Activated T-cell treated with anti-CD3 and anti-CD28 coated beads for 1 hour (primary cell): ENCODE measurements at places on chromosomes 13 and 19.

DNA sequence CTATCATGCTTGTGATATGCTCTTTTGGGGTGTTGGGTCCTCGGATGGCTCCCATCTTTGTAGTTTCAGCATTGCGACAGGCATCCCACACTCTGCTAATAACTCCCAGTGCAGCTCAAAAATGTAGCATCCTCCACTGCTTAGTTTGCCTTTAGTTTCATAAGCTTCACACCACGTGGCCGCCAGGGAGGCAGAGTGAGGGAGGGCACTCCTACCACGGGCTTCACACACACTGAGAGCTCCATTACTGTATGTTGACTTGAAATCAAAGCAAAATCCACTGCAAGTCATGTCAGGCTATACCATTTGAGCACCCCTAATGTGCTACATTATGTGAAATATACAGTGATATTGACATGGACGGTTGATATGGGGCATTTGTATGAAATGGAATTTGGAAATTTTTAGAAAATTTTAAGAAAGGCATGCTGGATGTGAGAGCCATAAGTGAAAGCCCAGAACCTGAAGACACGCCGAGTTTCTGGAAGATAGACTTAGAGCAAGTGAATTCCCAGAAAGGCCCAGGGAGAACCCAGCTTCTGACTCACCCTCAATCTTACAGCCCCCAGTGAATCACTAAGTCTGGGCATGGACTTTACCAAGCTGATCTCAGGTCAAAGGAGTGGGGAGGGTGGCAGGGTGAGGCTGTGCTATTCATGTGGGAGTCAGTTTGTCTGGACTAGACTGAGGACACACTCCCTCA lies 94.1 kb downstream of the HSPH1 start:
- DNase-seq = no peak

DNA sequence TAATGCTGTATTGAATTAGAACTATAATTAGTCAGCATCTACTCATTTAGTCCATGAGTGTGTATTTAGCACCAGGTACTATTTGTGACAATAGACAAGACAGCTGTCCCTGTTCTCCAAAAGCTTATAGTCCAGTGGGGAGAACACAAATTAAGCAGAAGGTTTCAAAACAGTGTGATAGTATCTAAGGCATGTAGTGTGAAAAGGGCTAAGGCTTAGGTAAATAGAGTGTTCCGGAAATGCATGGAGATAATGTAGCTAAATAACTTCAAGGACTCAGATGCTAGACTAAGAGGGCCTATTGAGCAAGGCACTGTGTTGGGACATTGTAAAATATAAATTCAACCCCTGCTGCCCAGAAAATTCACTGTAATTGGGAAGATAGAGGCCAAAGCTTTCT lies 144.1 kb upstream of the MIR17HG start:
- DNase-seq = no peak

DNA sequence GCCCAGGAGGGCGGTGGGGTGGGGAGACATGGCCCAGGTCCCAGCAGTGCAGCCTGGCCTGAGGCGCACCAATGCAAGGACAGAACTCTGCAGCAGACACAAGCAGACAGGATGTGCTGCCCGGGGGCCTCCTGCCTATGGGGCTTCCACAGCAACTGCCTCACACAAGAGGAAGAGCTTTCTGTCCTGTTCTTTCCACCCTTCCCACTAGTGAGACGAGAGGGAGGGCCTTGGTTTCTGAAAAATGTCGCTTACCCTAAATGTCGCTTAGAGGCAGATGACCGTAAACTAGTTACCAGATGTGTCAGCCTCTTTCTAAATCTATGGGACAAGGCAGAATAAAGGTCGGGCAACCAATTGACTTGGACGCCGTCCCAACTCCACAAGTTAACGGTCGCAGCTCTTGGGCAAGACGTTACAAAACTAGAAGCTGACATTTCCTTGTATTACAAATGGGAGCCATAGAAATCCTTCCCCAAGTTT lies at the start of gene LAIR1:
TSS of gene LAIR1 (minus strand) at position 157 of the 483 bp plus-strand sequence. CDS start at position 30, 127 bp downstream.
- peak; percentile 52 for DNase-seq

DNA sequence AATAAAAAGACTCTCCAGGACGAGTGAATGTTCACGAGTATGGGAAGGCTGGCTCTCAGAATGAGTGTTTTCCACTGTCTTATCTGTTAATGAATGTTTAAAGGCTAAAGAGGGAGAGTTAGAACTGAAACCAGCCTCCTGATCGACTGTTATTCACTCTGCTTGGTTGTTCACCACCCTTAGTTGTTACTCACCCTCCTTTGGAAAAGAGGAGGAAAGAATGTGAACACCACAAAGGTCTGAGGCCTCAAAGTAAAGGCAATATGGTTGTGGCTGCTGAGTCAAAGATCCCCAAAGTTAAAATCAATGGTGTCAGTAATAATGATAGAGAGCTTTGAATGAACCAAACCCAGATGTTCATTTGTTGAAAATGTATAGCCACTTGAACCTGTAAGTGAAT lies 1793.2 kb upstream of the PCDH20 start:
- no peak for DNase-seq

DNA sequence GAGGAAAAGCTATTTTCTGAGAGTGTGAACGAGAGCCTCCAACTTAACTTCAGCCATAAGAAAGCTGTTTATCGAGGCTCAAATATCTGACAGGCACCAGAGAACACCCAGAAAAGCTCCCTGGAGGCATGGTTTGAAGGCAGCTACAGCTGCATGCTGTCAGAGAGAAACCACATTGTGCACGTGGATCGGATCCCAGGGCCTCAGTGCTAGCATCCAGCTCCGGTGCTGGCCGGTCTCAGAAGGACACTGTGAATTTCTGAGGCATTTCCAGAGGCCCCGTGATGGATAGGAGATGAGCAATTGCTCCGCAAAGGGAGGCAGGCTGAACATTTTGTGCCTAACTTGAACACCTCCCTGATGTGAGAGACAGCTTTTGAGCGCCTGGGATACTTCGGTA lies 315.7 kb downstream of the FGF9 start:
- no peak for DNase-seq

DNA sequence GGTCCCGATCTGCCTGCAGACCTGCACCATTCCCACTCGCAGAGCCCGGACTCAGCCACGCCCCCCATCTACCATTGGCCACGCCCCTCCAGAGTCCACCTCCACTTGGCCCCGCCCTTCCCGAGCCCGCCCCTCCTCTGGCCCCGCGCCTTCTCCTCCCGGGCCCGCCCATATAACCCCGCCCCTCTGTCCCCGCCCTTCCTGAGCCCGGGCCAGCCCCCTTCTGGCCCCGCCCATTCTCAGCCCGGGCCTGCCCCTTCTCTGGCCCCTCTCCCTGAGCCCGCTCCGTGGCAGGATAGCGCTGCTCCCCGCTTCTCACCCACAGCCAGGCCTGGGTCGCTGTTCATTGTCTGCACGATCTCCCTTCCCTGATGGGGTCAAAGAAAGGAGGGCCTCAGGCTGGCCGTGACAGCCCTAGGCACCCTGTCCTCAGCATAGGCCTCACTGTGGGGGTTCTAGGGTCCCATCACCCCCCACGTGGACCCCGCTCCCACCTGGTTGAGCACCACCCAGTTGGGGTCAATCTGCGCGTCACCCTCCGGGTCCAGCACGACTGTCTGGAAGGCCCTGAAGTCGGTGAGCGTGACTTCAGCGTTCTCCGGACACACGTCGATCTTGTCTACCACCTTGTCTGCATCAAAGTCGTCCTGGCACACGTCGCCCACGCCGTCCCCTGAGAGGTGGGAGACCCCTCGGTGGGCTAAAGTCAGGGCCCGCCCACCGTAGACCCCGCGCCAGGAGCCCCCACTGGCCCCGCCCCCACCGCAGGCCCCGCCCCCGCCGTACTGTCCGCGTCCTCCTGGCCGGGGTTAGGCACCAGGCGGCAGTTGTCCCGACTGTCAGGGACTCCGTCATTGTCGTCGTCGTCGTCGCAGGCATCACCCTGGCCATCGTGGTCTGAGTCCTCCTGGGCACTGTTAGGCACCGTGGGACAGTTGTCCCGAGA lies 5.7 kb downstream of the COMP start:
- DNase-seq = peak; percentile 60

GRCh38 chr13:46810440-46810839 lies 13.5 kb upstream of the ESD start:
- DNase-seq = no peak

DNA sequence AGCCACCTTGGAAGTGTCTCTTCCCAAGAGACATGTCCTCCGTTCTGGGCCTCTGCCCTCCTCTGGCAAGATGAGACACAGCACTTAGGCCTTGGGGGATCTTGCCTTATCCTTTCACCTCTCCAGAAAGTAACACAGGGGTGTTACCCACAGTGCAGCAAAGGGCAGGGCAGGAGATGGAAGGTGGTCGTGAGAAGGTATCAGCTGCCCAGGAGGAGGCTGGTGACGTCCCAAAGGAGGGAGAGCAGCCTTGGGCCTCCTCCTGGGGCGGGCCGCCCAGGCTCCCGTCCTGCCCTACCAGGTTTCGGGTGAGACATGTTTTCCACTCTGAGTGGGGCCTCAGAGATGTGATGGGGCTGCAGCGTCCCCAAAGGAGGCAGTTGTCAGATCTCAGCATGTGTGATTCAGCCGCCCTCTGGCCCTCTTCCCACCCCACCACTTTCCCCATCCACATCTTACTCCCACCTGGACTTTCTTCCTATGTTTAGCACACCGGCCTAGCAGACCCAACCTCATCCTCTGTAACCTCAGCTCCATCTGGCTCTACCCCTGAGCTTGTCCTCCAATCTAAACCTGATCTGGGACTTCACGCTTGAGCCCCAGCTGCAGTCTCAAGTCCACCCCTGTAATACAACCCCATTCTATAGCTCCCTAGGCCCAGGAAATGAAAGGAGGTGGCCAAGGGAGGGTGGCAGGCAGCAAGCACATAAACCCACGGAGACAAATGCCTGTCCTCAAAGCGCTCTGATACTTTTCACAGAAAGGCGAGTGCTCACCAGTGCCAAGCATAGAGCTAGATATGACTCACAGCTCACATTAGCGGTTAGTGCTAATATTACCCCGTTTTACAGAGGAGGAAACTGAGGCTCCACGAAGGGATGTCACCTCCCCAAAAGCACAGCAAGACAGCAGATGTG lies 9.3 kb downstream of the POU2F2 start:
- peak; percentile 40 for DNase-seq

- DNase-seq = no peak
Measured at GRCh38 chr13:95797016-95797415, 120.1 kb downstream of the DNAJC3 start.

DNA sequence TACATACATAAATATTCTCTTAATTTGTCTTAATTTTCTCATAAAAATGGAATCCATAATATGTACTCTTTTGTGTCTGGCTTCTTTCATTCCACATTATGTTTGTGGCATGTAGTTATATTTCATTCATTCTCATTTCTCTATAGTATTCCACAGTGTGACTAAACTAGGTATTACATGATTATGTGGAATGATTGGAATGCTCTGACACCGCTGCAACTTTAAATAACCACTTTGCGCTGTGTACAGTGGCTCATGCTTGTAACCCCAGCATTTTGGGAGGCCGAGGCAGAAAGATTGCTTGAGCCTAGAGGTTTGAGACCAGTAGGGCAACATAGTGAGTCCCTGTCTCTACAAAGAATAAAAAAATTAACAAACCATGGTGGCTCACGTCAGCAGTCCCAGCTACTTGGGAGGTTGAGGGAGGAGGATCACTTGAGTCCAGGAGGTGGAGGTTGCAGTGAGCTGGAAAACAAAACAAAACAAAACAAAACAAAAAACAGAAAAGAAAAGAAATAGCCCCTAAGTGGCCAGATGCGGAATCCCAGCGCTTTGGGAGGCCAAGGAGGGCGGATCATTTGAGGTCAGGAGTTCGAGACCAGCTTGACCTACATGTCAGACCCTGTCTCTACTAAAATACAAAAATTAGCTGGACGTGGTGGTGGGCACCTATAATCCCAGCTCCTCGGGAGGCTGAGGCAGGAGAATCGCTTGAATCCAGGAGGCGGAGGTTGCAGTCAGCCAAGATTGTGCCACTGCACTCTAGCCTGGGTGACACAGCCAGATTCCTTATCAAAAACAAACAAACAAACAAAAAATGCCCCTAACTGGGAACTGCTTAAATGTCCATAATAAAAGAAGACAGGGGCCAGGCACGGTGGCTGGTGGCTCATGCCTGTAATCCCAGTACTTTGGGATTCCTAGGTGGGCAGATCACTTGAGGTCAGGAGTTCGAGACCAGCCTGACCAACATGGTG lies 8.0 kb upstream of the SAE1 start:
- no peak for DNase-seq

DNA sequence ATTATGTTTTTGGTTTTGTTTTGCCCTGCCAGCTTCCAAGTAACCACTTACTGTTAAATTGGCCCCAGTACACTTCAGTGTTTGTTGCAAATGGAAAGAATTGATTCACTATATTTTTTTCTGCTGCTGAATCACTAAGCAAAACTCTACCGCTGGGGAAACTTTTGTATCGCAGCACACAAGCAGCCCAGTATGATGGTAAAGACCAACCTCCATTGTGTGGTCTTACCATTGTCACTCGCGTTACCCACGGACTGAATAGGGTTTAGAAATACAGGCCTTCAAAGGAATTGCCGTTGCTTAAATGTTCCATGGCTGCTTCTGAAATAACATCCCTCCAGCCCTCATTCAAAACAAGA lies 7.9 kb downstream of the SPATA13 start:
- DNase-seq = no peak

DNA sequence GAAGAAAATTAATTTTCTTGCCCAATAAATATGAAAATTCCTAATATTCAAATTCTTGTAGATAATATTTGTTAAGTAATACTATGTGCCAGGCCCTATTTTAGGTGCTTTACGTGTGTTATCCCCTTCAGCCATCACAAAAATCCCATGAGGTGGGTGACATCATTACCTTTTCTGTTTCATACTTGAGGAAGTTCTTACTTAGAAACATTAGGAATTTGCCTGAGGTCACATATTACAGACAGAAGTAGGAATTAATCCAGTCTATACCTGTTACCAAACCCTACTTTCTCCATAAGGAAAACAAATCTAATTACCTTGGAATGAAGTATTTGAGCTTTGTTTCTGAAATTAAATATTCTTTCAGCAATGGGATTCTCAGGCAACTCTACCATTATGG lies 336.1 kb downstream of the GPC6 start:
- DNase-seq = no peak

DNA sequence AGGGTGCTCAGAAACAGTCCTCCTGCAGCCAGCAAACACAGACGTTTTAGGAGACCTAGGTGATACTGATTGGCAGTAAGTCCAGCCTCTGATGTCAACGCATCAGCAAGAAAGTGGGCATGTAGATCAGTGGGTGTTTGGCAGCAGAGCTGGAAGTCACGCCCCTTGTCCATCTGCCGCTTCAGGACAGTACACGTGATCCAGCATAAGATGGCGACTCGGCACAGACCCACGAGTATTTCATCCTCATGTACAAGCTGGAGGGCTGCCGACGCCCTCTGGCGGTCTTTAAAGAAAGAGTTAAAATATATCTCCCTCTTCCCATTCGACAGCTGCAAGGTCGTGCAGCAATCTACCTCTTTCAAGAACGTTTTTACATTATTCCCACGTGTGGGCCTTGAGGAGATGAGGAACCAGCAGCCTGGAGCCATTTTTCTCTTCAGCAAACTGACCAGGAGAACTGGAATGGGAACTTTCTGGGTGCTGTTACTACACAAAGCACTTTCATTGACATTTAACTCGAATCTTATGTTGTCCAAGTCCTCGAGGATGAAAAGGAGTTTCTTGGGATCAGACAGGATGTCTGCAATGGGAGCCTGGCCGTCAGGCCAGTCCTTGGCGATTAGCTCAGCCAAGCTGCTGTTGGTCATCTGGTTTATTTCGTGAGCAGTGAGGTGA lies 22.3 kb downstream of the NLRP11 start:
- no peak for DNase-seq
